H4 (cell line): ENCODE measurements at places on chromosomes 7 and 10. TPM values are rescaled to one million over a fixed set of nuclear protein-coding genes. Genes with fewer than 3 reads are reported as not detected.

Gene C10orf62
- total RNA-seq = not detected in 2 replicates

Gene CPA4
- 6.8 and 22.7 TPM in 2 replicates for total RNA-seq

Gene CLDN4
- 1.2 and 4.0 TPM in 2 replicates for total RNA-seq

Gene GCK
- total RNA-seq = not detected in 2 replicates

GRCh38 chr7:24337180-24337579 lies 53.2 kb downstream of the NPY start:
- DNase-seq = no peak

DNA sequence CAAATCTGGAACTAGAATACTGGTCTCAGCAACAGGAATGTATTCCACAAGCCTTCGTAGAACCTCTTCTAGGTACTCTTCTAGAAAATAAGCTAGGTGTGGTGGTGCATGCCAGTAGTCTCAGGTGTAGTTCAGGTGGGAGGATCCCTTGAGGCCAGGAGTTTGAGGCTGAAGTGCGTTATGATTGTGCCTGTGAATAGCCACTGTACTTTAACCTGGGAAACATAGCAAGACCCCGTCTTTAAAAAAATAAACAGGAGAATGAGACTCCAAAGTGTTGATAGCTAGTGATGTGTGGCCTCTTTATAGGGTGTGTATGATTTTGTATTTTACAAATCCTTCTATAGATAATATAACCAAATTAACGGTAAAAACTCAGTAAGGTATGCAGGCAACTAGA lies 1.5 kb upstream of the ZNF775 start:
- no peak for DNase-seq

- peak; percentile 40 for DNase-seq
These were observed 23.4 kb downstream of the ARHGEF5 start for GRCh38 chr7:144378651-144379050.

DNA sequence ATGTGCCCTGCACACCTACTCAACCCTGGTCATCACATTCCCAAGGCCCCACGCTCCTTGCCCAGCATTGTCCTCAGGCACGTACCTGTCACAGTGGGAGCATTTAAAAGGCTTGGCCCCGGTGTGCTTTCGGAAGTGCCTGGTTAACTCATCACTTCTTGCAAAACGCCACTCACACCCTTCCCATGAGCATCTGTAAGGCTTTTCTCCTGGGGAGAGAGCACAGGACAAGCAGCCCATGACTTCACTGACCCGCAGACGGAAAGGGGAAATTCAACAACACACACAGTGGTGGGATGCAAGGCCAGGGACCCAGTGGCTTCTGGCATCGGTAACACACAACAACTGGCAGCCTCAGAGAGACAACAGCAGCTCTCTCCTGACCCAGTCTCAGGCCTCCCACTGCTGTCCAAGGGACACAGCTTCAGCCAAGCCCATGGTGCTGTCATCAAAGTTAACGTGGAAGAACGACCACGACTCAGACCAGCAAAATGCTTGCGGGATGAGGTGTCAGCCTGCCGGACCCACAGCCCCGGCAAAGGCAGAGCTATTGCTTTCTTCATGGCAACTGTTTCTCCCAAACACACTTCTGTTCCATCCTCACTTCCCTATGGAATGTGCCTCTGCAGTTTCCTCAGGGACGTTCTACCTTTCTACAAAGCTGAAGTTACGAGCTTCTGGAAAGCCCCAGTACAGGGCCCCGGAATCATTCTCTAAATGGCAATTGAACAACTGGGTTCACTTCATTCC lies 4.8 kb downstream of the KLF6 start:
- no peak for DNase-seq

GRCh38 chr10:29078919-29079318 lies 210.0 kb upstream of the LYZL1 start:
- no peak for DNase-seq

DNA sequence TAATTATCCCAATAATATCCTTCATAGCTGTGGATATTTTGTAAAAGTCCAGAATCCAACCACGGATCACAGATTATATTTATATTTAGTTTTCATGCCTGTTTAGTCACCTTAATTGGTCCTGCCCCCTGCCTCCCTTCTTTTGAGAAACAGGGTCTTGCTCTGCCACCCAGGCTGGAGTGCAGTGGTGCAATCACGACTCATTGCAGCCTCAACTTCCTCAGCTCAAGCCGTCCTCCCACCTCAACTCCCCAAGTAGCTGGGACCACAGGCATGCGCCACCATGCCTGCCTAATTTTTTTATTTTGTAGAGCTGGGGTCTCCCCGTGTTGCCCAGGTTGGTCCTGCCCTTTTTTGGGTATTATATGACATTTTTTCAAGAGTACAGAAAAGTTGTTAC lies 129.4 kb downstream of the KAT6B start:
- DNase-seq = no peak

GRCh38 chr10:132257907-132258306 lies 49.8 kb downstream of the STK32C start:
- no peak for DNase-seq

DNA sequence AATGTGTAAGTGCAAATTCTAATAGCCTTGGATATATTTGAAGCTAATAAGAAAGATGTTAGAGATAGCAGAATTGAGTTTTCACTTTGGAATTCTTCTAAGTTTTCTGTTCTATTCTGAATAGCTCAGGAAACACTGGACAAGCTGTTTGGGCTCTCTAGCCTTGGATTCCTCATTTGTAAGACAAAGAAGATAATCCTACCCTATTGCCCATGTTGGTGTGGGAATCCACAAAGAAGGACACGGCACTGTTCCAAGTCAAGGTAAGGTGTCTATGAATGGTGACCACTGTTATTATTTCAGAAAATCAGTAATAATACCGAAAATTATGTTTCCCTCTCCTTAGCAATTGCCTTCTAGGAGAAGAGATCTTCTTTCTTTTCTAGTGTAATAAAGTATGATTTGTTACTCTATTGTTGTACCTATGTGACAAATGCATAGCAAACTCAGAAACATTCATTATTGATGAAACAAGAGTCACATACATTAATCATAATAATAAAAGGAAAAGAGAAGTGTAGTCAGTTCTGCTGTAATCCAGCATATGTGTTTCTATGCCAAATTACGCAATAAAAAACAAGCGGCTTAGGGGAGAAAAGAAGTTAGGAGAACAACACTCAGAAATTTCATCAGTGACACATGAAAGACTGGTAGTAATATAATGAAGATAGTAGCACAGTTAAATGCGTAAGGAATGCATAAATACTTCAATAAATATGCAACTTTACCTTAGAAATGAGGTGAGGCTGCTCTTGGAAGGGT lies 1012.3 kb upstream of the PHF14 start:
- DNase-seq = no peak

- DNase-seq = peak; percentile 40
These were observed 179.2 kb upstream of the MBL2 start for GRCh38 chr10:52951824-52952223.

DNA sequence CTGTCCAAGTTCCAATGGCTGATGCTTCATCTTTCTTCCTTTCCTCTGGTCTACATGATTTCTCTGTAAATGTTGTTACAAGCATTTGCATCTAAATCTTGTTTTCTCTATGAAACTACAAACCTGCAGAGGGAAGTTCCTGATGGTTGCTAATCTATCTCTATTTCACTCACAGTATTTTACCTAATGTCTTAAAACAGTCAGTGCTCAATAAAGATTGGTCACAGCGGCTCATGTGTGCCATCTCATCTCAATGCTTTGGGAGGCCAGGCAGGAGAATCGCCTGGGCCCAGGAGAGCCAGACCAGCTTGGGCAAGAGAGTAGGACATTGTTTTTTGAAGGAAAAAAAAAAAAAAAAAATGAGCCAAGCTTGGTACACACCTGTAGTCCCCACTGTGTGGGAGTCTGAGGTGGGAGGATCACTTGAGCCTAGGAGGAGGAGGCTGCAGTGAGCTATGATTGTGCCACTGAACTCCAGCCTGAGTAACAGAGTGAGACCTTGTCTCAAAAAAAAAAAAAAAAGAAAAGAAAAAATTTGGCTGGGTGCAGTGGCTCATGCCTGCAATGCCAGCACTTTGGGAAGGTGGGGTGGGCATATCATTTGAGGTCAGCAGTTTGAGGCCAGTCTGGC lies 71.3 kb upstream of the ARMC3 start:
- no peak for DNase-seq

- DNase-seq = no peak
These were observed 130.5 kb upstream of the DGKB start for GRCh38 chr7:15033039-15033438.

GRCh38 chr10:3294919-3295581 lies 122.5 kb upstream of the PITRM1 start:
- DNase-seq = no peak

GRCh38 chr10:114855776-114856543 lies 34.4 kb downstream of the FHIP2A start:
- DNase-seq = no peak

DNA sequence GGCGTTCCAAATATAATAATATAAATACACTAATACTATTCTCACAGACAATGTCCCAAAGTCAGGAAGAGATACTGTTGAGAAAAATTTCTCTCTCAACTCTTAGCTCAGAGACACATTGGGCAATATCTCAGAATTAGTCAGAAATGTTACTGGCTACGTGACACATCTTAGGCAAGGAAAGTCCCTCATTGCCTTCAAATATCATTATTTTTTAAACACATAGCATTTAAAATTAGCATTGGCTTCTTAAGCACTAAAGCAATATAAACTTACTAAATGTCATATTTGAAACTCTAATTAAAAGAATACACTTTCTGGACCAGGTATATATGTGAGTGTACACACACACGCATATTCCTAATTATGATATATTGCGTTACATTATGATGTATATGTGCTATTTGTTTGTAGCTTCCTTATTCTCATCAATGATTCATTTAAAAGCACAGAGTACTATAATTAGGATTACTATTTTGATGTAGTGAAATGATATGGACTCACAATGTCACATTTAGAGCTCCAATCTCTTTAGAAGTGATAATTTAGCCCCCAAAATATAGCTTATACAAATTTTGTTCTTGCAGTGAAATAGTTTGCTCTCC lies 255.8 kb downstream of the TWIST1 start:
- no peak for DNase-seq

DNA sequence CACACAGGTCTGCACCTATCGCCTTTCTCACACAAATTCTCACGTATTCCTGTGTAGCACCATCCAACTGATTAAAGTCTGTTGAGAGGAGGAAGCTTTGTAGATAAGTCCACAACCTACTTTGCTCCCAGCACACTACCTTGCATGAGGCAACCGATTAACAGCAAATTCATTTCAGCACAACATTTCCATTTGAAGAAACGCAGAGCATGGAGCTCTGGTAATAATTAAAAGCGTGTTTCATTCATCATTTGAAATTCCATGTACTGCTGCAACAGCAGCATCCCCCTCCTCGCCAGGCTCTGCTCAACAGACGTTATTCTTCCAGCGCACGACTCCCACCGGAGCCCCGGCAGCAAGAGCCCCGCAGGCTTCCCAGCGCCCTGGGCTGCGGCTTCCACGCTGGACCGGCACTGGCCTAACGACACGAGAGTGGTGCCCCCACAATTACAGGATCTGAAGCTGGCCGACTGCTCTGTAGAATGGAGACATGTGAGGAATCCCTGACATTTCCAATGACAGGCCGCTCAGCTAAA lies 118.8 kb downstream of the DIP2C start:
- no peak for DNase-seq

DNA sequence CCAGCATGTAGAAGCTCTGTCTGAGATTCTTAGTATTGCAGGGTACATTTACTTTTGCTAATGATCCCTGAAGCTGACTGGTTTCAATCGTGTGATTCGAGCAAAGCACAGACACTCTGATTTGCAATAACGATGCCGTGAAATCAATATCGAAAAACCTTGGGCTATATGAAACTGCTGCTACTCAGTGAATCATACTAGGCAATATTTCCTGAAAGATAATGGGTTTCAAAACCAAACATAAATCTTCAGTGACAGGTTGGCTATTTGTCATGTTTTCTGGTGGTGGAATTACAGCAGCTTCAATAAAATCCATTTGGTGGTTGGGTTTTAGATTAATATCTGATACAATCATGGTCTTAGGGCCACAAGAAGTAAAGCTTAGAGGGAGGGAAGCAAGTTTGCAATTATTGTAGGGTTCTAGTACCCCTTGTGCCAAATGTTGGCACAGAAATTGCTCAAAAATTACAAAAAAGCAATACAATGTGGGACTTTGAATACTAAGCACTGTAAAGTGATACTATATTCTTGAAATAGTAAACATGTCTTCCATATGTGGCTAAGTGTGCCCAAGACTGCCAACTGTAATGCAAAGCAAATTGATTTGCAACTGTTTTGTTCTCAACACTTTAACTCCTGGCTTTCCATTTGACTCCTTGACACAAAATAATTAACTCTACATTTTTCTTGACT lies 112.4 kb upstream of the JAZF1 start:
- DNase-seq = no peak

- no peak for DNase-seq
These were observed 5.7 kb downstream of the DLX5 start for GRCh38 chr7:97018791-97019531.

GRCh38 chr7:2617325-2617905 lies 14.4 kb upstream of the TTYH3 start:
- DNase-seq = no peak

DNA sequence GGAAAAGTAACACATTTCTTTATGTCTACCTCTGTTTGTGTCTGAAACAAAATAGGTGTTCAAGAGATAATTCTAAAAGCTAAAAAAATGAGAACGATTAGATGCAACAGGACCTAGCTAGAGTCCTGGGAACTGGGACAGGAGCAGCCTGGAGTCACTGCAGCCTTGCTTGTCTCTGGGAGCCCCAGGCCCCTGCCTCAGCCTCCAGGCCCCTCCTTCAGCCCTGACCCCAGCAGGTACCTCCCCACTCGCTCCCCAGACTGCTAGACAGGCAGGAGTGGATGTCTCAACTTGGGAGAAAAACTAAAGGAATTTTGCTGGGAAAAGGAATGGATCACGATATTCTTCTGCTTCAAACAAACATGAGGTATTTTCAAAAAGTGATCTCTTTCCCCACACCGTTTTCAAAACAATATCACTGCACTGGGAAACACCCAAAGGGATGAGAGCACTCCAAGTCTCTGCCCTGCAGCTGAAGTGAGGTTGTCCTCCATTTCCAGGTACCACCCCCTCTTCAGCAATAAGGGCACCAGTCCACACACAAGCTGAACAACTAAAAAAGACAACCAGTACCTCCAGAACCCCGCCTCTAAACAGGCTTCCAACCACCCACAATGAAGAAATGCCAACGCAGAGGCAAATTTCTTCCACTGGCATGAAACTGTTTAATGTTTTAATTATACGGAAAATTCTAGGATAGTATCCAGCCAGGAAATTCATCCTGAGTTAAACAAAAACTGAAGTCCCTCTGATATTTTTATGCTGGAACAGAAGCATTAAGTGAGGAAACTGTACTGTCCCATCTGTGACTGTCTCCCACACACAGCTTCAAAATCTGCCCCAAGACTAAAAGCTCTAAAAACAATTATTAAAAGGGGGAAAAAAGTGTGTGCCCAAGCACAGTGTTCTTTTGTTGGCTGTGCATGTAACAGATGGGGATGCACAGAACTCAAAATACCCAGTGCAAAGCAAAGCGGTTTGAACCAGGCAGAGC lies 47.2 kb downstream of the XPNPEP1 start:
- no peak for DNase-seq

DNA sequence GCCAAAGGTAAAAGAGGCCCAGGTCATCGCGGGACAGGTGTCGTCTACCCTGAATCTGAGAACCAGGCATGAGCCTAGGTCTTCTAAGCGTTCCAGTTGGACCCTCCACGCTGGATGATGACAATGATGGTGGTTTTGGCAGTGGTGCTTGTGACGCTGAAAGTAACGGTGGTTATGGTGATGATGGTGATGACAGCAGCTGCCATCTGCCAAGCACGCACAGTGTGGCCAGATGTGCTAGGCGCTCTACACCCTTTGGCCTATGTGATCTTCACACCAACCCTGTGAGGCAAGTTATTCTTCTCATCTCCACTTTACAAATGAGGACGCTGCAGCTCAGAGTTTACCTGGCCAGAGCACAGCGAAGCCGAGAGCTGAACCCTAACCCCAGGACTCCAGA lies 93.9 kb downstream of the FAM53B start:
- DNase-seq = no peak
